GM13977 (cell line): ENCODE measurements at places on chromosomes 7 and 10.
A peak's percentile ranks its signal among the peaks of the same experiment; 100 is the strongest.

DNA sequence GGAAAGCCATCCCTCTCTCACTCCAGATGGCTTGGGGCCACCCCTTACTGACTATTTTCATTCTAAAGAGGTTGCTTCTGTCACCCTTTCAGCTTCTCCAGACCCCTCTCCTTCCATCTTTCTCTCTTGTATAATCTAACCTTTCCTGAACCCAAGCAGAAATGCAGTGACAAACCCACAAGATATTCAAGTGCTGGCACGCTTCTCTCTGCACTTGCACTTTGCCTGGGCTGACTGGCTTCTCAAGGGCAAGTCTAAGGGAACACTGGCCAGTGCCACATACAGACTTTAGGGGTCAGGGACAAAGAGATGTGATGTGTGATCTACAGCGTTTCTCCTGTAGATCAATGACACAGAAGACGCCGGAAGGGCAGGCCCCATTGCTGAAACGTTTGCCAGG lies 150.4 kb upstream of the LANCL2 start:
- no peak for DNase-seq

DNA sequence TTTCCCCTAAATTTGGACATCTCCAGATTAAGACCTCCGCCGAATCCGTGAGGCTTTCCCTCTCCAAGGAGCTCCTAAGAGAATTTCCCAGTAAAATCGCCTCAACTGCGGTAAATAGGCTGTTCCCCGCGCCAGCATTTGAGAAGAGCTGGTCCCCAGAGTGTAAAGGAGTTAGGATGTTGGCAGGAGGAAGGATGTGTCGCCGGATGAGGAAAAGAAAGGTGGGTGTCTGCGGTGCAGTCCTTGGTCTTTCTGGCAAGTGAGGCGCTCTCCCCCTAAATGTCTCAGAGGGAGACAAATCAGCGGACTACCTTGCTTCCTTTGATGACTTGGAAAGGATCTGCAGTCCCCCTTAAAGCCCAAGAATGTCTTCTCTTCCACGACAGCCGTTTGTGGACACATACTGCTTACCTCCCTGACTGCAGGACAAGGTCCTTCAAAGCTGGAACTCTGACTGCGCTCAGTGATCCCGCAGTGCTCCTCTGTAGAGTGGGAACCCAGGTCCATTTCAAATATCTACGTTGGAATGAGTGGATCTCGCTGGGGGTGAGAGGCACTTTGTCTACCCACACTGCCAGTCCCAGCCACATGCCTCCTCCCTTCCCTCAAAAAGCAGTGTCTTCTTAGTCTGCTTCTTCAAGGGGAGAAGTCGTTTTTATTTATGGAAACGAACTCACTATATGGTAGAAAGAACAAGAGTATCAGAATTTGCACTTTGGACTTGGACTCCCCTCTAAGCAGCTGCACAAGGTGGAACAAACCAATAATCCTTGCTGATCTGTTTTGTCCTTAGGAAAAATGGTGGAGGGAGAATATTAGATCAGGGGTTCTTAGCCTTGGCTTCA lies 1.1 kb upstream of the DLG5 start:
- no peak for DNase-seq

DNA sequence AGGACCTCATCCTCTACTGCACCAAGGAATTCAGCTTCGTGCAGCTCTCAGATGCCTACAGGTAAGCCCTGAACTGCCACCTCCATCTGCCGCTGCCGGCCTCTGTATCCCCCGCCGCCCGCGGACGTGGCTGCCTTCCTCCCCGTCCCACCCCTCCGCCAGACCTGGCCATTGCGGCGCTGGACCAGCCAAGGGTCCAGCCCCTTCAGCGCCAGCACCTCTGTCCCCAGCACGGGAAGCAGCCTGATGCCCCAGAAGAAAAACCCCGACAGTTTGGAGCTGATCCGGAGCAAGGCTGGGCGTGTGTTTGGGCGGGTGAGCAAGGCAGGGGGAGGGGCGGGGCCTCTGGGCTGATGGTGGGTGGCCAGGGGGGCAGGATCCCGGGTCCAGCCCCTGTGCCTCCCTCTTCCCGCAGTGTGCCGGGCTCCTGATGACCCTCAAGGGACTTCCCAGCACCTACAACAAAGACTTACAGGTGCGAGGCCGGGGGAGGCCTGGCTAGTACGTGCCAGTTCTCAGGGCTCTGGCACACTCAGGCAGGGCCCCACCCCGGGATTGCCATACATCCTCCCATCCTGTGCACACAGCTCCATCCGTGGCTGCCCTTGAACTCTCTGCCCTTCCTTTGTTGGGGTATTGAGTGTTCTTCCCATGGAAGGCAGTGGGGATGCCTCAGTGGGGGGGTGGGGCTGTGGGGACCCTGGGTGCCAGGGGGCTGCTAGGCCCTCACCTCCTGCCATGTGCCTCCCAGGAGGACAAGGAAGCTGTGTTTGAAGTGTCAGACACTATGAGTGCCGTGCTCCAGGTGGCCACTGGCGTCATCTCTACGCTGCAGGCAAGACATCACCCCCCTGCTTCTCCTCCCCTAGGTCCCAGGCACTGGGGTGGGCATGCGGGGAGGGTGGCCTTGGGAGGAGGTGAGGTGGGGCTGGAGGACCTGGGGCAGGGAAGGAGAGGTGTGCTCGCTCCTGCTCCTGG lies 13.5 kb downstream of the ASL start:
- DNase-seq: no peak

DNA sequence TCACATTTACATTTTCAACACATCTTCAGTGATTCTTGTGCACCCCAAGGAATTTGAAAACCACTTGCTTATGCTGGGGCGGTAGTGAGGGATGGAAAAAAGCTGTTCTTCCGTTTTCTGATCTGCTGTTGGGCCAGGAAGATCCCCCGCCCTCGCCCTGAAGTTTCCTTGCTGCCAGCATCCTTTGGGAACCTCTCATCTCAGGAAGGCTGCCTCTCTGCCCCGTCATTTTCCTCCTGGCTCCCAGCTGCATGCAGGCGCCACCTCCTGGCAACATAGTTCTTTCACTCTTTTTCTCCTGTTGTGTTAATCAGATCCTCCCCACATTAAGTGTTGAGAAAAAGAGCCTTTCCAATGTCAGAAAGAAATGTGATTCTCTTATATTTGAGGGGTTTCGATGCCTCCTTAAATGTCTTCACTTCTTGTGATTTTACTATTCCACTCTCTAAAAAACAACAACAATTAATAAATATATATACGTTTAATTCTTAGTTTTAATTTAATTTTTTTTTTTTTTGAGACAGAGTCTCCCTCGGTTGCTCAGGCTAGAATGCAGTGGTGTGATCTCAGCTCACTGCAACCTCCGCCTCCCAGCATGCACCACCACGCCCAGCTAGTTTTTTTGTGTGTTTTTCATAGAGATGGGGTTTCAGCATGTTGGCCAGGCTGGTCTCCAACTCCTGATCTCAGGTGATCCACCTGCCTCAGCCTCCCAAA lies 122.9 kb downstream of the RALA start:
- peak; percentile 73 for DNase-seq

DNA sequence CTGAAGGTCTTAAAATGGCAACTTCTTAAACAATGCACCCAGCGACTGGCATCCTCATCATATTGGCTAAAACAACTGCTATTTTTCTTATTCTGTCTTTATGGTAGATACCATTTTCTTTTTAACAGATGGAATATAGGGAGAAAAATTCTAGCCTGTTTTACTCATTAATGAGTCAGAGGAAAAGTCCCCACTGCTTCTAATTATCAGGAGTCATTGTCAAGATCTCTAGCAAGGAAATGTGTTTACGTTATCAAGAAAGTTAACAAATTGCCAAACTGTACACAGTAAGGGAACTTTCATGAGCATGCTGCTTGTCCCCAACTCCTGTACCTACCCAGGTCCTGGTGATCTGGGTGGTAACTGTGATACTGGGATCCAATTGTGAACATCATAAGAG lies 117.7 kb upstream of the KIAA1217 start:
- DNase-seq: no peak
